ENCODE measurements at places on chromosomes 16 and 17.

DNA sequence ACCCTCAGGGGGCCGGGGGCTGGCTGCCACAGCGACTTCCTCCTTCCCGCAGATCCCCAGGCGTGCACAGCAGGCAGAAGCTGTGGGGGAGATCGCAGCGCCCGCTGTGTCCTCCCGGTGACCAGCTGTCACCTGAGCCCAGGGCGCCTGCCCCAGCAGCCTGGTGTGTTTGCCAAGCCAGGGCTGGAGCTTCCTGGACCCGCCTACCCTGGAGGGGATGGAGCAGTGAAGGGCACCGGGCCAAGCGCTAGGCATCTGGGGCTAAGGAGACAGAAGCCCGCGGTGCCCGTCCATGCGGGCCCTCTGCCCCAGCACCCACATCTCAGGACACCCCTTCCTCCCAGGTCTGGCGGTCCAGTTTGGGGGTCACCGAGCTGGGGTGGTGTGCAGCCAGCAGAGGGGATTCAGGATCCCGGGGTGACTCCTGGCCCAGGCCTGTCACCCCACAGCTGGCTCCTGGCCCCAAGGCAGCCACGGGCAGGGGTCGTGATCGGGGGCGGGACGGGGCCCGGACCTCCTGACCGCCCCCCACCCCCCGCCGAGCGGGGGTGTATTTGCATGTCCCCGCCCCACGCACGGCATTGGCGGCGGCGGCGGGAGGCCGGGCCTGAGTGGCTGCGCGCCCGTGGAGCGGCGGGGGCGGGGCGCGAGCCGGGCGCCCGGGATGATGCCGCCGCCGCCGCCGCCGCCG, at the start of gene RAB26:
RAB26 (plus strand) TSS at position 645 of the 691 bp plus-strand sequence. CDS start 159 bp downstream, outside the sequence.
- DNase-seq, result peak; percentile 90

- DNase-seq, result no peak
Observed at GRCh38 chr16:72821185-72821950, 226.6 kb downstream of the ZFHX3 start.

DNA sequence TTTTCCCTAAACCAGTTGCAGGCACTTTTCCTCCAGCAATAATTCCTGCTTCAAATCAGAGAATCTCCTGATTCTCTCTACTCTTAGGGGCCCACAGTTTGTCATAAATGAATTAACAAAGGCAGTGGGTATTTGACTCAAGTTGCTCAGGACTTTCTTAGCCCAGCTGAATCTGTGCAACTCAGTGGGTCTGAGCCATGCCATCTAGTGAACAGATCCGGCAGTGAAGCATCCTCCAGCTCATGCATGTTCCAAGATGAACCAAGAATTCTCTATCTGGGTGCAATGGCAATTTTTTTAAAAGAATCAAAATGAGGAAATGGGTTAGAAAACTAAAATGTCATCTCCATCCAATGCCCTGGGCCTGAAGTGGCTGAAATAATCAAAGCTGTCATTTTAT, 575.2 kb upstream of the CDH11 start:
- DNase-seq, result no peak

- DNase-seq, result no peak
Observed at GRCh38 chr16:88616320-88616719, 22.1 kb upstream of the IL17C start.

GRCh38 chr17:39757931-39758873, 20.5 kb downstream of the GRB7 start:
- no peak for DNase-seq

GRCh38 chr16:14050291-14051027, 20.7 kb upstream of the MRTFB start:
- DNase-seq, result peak; percentile 84

- DNase-seq, result no peak
Observed at GRCh38 chr16:83733301-83733700, 74.5 kb upstream of the HSBP1 start.

All from H1 (cell line).